ENCODE measurements at places on chromosomes 7 and 10.

GRCh38 chr10:4181621-4182049 lies 396.6 kb upstream of the KLF6 start:
- DNase-seq = peak; percentile 22

DNA sequence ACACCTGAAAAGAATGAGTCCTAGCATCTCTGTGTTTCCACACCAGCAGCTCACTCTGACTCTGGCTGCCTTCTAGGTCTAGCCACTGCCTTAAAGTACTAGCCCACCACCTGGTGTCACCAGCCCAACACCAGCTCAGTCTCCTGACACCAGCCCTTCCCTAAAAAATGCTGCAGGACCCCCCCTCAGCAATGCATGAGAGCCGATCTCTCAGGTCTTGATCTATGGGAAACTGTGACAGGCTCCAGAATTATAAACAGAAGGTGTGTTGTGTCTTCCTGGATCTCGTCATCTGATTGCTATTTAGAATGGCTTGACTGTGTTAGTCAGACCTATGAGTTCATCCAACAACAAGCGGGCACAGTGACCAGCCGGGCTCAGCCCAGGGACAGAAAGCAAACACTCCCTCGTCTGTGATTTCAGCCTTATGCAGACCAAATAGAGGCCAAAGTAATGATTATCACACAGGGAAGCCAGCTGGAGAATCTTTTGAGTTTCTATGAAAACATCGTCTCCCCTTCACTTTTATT lies 66.6 kb downstream of the CUBN start:
- no peak for DNase-seq

DNA sequence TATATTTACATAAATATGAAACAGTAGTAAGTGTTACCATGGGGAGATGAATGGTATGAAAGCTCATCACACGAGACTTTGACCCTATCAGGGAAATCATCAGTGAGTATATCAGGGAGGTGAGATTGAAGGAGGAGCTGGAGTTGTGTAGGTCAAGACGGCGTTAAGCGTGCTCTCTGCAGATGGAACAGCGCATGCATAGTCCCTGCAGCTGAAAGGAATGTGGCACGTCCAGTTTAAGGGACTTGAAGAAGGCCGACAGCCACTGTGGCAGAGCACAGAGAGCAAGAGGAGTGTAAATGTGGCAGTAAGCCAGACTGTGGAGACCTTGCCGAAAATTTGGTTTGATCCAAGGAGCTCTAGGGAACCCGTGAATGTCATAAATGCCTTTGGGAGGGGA lies 38.9 kb downstream of the POU6F2 start:
- DNase-seq = no peak

DNA sequence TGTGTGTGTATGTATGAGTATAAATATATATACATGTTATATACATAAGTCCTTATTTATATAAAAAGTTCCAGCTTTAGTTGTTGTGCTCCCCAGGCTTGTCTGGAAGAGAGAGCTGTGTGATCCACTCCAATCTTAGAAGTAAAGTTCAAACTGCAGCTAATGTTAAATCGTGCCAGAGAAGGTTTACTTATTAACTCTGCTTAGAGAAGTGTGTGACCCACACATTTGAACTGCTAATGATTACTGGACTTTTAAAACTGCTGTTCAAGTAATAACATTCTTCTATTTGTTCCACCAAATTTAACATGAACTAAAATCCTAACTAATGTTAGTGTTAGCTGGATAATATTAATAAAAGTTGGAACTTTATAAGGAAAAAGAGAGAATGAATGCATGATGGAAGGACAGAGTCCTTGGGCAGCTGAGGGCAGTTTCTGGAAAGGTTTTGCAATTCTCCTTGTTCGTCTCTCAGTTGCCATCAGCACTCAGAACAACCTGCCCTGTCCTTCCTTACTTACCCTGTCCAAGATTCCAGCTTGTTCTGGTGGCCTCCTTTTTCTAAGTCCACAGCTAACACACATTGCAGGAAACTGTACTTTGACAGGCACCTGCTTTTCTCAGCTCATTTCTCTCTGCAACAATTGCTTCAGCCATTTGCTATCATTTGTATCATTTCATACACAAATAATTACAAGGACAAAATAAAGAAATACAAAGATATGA lies 162.6 kb downstream of the FAM107B start:
- no peak for DNase-seq

- no peak for DNase-seq
Measured at GRCh38 chr10:71575934-71576801, 143.4 kb downstream of the C10orf105 start.

- no peak for DNase-seq
Measured at GRCh38 chr10:80465839-80466590, 11.9 kb downstream of the TSPAN14 start.

DNA sequence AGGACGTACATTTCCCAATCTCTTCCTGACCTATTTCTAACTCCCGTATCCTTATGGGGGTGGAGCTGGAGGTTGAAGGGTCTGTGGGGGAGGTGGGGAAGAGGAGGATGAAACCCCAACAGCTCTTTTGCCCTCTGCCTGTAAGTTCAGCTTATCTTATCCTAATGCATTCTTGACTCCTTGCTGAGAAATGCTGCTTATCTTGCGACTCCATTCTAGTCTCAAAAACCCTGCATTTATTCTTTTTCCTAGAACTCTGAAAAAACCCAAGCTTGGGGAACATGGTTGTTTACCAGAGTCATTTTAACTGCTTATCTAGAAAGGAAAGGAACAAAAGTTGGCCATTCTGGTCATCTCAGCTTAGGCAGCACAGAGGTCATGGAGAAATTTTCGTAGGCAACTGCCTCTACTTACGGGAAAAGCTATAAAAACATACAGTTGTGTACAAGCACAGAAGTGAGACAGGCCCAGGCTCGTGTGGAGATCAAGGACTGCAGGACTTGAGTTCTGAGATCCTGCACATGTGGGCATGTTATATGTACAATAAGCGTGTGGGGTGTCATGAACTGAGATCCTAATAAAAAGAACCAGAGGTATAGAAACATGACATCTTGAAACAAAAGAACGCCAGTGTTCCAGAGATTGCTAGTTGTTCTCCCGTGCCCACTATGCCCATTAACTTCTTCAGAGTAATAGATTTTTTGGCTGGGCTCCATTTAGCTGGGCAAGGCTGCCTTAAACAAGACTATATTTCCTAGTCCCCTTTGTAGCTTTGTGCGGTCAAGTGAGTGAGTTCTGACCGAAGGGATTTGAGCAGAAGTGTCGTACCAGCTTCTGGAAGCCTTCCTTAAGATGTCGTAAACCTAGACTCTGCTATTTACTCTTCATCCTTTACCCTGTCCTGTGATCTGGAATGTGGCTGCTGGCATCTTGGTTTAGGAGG lies 9.6 kb downstream of the INMT start:
- DNase-seq = no peak
